DMS79 treated with DMSO at 0.1 percent for 48 hours (cell line): ENCODE measurements at places on chromosomes 13 and 19.

DNA sequence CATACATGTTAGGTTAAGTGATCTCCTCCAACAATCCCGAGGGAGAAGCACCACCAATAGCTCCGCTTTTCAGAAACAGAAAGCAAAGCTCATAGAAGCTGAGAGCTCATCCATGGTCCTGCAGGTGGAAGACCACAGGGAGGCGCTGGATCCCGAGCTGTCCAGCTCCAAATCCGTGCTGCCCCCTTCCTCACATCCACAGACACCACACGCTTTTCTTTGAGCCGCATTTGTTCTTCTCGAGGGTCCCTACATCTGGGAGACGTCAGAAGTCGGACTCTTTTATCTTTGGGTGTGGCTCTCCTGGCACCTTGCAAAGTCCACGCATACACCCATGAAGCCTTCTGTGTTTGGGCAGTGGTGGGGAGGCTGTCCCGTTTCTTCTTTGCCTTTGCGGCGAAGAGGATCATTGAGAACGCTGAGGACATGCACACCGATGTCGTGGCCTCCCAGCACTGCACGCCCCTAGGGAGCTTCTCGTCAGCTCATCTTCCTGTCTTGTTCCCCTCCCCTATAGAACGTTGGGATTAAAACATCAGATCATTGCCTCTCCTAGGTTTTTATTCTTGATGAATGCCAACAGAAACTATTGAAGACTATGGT is 184.8 kb downstream of the TEX29 start:
- DNase-seq, result no peak

GRCh38 chr19:56377105-56377924 is 16.0 kb downstream of the ZNF582 start:
- no peak for DNase-seq

- no peak for DNase-seq
These were observed 27.3 kb downstream of the RUBCNL start for GRCh38 chr13:46359714-46360113.

GRCh38 chr13:33761740-33762139 is 56.2 kb upstream of the RFC3 start:
- no peak for DNase-seq

DNA sequence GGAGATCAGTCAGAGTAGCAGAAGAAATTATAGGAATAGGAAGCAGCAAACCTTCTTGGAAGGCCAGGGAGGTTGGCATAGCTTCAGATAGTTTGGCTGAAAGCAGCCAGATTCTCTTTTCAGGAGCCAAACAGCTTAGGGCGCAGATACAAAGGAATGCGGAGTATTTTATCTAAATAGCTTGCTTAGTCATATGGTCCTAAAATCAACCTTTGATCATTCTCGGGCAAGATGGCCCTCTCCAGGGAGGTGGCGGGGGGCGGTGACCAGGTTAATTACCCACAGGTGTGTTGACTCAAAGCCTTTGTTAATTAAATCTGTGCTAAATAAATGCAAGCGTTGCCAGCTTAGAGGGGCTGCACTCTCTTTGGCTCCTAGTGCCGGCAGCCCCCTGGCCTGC is 12.5 kb upstream of the NCR1 start:
- DNase-seq, result no peak

DNA sequence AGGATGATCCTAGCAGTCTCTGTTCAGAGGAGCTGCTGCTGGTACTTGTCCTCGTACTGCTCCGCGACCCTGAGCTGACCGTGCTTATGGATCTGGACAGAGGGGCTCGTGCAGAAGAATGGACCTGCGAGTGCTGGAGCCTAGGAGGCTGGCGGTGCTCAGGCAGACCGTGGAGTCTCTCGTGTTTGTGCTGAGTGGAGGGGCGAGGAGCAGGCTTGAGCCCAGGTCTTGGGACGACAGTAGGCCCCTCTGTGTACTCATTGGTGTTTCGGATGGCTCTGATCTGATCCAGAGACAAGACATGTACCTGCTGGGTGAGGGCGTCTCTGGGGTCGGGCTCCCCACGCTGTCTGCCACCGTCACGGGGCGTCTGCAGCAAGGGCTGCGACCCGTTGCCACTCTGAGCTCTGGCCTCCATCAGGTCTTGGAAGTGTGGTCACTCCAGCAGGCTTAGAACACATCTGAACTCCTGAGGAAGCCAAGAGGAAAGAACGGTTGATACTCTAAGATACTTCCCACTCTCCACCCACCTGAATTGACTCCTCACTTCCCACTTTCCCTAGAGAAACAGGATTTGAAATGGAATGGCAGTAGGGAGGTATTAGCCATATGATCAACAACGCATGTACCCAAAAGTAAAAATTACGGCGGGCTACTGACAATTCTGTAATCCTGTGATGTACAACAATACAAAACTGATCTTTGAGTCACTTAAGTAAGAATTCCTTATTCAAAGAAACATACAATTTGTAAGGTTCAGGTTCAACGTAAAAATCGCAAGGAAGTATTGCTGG is 3.4 kb downstream of the SPRY2 start:
- no peak for DNase-seq

DNA sequence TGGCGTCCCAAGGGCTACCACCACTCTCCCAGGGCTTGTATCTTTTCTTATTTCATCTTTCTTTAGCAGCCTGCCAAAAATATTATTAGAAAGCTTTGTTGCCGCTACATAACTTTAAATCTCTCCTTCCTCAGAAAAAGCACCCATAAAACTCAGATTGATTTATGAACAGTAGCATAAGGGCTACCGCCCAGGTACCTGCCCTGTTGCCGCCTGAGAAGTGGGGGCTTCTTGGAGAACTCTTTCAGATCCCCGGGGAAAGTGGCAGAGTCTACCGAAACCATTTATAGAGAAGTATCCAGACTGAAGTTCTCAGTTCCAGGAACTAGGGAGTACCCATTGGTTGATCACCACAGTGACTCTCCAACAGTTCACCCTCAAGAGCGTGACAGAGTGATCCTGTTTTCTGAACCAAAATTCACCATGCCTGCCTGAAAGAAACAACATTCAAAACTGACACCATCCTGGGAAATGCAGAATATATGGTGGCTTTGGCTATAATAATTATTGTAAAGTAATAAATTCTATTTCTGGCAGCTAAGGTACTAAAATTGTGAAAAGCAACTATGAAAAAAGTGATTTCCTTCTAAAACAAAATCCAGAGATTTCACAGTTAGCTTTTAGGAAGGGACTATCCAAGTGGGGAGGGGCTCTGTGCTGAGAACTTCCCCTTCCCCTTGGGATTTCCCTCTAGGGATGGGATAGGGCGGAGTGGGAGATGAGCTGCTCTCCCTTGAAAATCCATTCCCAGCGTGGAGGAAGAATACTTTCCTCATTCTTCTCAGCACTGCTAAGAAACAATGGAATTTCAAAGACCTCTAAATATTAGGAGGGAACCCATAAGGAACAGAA is 877 bp upstream of the N4BP2L1 start:
- DNase-seq, result no peak

- DNase-seq, result no peak
These were observed 13.6 kb downstream of the GPATCH1 start for GRCh38 chr19:33094436-33095067.

DNA sequence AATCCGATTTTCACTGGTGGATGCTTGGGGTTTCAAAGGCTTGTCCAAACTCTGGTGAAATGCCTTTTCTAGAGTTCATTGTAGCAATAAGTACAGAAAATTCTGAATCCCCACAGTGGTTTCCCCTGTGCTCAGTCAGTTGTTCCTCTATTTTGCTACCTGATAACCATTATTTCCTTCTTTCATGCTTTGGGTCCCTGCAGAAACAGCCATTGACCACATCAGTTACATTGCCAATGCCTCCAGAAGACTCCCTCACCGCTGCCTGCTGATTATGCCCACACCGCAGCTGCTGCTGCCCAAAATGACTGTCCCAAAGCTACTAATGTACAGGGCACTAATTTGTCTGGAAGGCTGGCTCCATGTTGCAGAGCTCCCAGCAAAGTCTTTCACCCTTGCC is 517.3 kb downstream of the KLF12 start:
- DNase-seq, result no peak

GRCh38 chr19:1469255-1470054 is 9.6 kb downstream of the C19orf25 start:
- no peak for DNase-seq

DNA sequence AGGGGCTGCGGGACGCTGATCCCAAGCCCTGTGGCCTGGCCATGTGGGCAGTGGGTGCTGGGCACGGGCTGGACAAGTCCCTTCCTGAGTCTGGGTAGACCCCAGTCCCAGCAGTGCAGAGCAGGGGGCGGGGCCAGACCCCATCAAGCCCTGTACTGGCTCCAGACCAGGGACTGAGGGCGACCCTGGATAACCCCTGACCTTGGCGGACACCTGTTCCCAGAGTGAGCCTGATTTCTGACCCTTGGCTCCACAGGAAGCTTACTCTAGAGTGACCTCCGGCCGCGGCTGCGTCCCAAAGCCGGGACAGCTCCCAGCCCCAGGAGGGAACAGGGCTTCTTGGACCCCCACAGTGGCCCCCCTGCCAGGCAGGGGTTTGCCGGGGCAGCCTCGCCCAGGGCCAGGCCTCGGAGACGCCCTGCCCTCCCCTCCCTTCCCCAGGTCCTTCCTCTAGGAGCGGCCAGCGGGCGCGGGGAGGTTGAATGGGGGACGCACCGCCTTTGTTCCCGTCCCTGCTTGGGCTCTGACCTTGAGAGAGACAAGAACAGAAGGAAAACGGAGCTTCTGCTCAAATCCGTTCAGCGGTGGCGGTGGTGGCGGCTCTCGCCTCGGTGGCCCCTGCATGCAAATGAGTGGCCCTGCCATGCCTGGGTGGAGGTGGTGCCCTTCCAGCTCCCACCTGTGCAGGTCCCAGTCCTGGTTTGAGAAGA is 2.3 kb upstream of the EFNA2 start:
- no peak for DNase-seq

DNA sequence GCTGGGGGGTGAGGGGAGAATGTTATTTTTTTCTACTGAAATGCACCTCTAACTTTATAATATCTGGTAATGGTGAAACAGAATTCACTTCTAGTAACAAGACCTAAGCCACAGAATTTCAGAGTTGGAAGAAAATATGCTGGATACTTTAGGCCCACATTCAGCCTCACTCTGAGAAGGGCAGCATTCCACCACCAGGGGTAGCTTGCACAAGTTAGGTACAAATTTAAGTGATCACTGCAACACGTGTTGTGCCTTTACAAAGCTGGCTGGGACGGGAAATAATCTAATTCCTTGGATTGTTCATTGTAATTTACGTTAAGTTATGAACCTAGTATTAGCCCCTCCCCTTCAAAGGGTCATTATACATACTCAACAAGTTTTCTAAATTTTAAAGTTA is 192.3 kb downstream of the RGCC start:
- no peak for DNase-seq

GRCh38 chr19:33641956-33642498 is 20.3 kb downstream of the CHST8 start:
- no peak for DNase-seq

- no peak for DNase-seq
These were observed 126.2 kb upstream of the SPACA7 start for GRCh38 chr13:112249644-112250610.
